Esophagus mucosa (tissue), 1 donor: ENCODE measurements at places on chromosomes 1 and 21.

- peak; percentile 17 for ATAC-seq
Observed at GRCh38 chr1:18149027-18149641, 41.5 kb downstream of the IGSF21 start.

- ATAC-seq: no peak
Observed at GRCh38 chr1:115088115-115088778, 1.1 kb downstream of the TSPAN2 start.

- ATAC-seq: peak; percentile 45
Observed at GRCh38 chr21:38768471-38769063, 37.2 kb upstream of the ETS2 start.

GRCh38 chr1:116382857-116383483 lies 9.9 kb downstream of the ATP1A1 start:
- no peak for ATAC-seq

DNA sequence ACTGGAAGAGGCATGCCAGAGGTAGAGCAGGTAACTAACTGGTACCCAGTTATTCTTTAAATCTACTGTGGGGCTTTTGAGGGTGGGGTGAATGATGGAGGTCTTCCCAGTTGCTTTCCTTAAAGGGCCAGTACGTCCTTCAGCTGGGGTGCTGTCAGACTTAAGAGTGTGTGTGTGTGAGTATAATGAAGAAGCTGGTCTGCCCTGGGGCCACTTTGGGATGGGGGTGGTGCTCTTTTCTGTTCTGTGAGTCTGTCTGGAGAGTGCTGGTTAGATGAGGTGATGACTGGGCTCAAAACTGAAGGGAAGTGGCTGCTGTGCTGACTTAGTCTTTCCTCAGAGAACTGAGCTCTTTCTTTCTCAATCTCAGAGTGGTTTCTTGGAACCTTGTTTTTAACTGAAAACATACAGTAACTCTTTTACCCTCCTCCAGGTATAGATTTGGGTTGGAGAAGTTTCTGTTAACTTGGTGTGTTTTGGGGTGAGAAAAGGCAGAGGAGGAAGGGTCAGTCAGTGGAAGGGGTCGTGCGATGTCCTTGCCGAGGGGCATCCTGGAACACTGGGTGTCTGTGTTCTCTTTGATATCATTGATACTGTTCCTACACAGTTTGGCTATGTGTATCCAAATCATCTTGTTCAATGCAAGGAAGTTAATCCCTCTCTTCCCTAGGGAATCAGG lies 746 bp downstream of the MACF1 start:
- ATAC-seq: peak; percentile 77

DNA sequence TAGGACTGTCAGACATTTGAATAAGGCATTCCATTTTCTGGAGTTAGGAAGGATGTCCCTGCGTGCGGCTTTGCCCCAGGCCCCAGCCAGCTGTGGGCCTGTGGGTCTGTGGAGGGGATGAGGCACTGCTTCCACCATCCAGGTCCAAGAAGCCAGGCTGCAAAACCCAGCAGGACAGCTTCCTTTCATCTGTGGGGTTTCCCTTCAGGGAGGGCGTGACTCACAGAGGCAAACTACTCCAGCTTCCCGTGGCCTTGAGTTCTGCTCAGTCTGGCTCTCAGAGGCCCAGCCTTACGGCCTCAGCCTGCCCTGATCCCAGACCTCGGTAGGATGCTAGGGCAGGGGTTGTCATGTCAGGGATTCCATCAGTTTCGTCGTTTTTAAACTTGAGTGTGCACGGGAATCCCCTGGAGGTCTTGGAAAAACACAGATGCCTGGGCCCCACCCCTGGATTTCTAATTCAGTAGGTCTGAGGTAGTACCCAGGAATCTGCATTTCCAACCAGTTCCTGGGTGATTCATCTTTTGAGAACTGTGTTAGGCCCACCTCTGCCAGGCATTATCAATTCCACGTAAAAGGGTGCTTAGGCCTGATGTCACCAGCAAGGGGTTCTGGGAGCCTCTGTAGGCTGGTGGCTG lies 32.3 kb upstream of the TENT5C start:
- ATAC-seq: no peak
